ENCODE measurements at places on chromosomes 2 and 18. TPM values are rescaled to one million over a fixed set of nuclear protein-coding genes. Genes with fewer than 3 reads are reported as not detected.

The YIPF4 gene
- 39.5 TPM for polyA plus RNA-seq

The MC4R gene
- not detected for polyA plus RNA-seq

The TLX2 gene
- polyA plus RNA-seq = not detected

DNA sequence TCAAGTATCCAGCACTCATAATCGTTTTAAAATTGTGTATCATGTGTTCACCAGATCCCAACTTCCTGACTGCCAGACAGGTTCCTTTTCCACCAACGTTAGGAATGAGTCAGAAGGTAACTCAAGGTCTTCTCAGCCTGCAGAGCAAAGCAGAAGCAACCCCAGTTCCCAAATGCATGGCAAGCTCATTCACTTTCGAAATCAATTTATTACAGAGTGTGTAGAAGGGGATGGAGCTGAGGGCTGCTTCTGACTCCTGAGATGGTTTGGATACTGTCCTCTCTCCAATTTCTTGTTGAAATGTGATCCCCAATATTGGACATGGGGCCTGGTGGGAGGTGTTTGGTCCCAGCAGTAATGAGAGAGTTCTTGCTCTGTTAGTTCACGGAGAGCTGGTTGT is 114.5 kb downstream of the PIEZO2 start:
- H3K36me3 ChIP-seq = no peaks in the 10 kb centered on the region
- no peaks in the 10 kb centered on the region for H3K27me3 ChIP-seq
- peaks cover 4% of the 10 kb centered on the region for H3K4me1 ChIP-seq
- no peak overlapping the region for H3K4me3 ChIP-seq
- H3K27ac ChIP-seq = no peak overlapping the region
- DNase-seq = no peak

DNA sequence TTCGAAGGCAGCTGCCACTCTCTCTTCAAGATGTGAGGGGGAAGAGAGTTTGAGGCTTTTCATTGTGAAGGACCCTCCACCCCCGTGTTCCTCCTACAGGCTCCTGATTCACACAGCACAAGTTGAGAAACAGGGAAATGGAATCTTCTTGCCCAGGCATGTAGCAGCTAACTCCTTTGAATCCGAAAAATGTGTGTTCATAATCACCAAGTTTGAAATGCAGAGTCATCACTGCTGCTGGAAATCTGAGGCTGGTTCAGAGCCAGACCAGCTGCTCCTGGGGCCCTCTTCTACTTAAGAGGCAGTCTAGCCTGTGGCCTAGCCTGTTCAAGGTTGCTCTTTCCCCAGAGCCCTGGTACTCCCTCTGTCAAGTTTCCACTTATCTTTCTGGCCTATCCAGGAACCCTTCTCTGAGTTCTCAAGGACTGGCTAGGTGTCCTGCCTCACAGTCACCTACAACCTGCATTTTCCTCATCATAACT is 166.4 kb downstream of the TMEM247 start:
- H3K4me3 ChIP-seq = no peak overlapping the region
- no peaks in the 10 kb centered on the region for H3K4me1 ChIP-seq
- no peaks in the 10 kb centered on the region for H3K36me3 ChIP-seq
- H3K27me3 ChIP-seq = no peaks in the 10 kb centered on the region
- H3K27ac ChIP-seq = no peak overlapping the region

DNA sequence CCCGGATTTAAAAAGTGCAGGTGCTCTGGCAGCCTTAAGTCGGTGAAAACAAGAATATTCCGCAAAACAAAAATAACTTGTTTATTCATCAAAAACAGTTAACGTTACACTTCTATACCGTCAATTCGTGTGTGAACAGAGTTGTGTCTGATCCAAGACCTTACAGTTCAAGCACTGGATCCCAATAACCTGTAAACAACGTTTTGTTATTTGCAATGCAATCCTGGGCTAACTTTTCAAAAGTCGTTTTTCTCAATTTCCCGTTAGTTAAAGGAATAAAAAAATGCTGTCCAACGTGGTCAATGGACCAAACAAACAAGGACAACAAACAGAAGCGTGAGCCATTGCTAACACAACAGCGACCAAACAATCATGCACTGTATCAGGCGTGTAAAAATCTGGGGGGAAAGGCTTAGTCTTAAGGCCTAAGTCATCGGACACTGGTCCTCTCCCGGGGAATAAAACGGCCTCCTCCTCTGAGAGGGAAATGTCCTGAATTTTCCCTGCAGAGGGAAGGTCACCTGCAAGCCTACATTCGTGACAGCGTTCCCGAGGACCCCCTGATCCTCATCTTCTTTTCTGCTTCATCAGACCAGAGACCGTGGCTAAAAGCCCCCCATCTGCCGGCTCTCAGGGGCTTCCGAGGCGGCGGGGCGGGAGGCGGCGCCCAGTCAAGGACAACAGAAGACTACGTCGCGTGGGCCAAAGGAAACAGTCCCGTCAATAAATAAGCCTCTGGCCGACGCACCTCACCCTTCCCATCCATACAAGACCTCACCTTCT is 490 bp downstream of the NDUFS1 start:
- H3K4me3 ChIP-seq = peak overlapping the region; percentile 95
- no peak for DNase-seq
- peak overlapping the region; percentile 51 for H3K27ac ChIP-seq
- no peaks in the 10 kb centered on the region for H3K27me3 ChIP-seq
- peaks cover 3% of the 10 kb centered on the region for H3K4me1 ChIP-seq

GRCh38 chr18:22933206-22933965 is at the start of gene RBBP8:
Gene RBBP8, plus strand, starts transcription at chr18:22933328. Its CDS starts 3,524 bp downstream, at chr18:22936852.
- H3K27me3 ChIP-seq = no peaks in the 10 kb centered on the region
- peaks cover 12% of the 10 kb centered on the region for H3K36me3 ChIP-seq
- peak within 1 kb of the TSS; percentile 98 for H3K4me3 ChIP-seq
- H3K4me1 ChIP-seq = no peaks in the 10 kb centered on the region
- H3K27ac ChIP-seq = peak within 1 kb of the TSS; percentile 96
- peak; percentile 94 for DNase-seq

- H3K27me3 ChIP-seq = no peaks in the 10 kb centered on the region
- no peaks in the 10 kb centered on the region for H3K36me3 ChIP-seq
- DNase-seq = no peak
These were observed 491.8 kb downstream of the XIRP2 start for GRCh38 chr2:167380094-167380493.

- H3K36me3 ChIP-seq = no peaks in the 10 kb centered on the region
- no peak overlapping the region for H3K27ac ChIP-seq
- H3K4me1 ChIP-seq = no peaks in the 10 kb centered on the region
- H3K27me3 ChIP-seq = no peaks in the 10 kb centered on the region
These were observed 102.7 kb downstream of the DCC start for GRCh38 chr18:52442686-52443085.

DNA sequence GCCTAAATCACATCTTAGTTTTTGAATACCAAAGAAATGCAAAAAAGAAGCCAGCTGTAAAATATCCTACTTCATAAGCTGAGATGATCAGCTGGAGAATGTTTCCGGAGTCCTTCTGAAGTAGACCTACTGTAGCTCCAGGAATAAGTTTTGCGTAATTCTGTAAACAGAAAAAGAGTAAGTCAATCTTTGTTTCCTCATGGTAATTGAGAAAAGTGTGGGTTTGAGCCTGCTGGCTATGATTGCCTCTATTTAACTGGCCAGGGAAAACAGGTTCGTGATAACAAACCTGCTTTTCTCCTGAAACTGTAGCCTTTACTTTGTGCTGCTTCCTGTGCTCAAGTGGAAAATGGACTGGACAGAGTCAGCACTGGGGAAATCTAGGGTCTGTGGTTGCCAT is 58.2 kb downstream of the ITGB6 start:
- H3K27ac ChIP-seq = no peak overlapping the region
- no peaks in the 10 kb centered on the region for H3K36me3 ChIP-seq
- H3K4me3 ChIP-seq = no peak overlapping the region
- no peaks in the 10 kb centered on the region for H3K4me1 ChIP-seq

DNA sequence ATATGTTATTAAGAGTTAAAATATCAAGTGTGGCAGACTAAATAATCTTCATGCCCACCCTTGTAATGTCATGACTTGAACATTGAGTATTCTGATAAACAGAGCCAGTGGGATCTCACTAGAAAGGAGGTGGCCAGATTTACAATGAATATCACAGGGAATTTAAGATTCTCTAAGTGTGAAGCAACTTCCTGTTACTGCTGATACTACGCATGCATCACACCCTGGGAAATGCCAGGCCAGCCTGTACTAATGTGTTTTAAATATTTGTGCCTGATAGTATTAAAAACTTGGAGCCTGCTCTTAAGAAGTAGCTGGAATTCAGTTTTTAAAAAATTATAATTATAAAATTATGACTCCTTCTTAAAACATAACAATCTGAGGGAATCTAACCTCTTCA is 148.3 kb downstream of the LAMA3 start:
- no peak for DNase-seq
- no peak overlapping the region for H3K4me3 ChIP-seq
- no peaks in the 10 kb centered on the region for H3K27me3 ChIP-seq
- no peak overlapping the region for H3K27ac ChIP-seq
- no peaks in the 10 kb centered on the region for H3K4me1 ChIP-seq

DNA sequence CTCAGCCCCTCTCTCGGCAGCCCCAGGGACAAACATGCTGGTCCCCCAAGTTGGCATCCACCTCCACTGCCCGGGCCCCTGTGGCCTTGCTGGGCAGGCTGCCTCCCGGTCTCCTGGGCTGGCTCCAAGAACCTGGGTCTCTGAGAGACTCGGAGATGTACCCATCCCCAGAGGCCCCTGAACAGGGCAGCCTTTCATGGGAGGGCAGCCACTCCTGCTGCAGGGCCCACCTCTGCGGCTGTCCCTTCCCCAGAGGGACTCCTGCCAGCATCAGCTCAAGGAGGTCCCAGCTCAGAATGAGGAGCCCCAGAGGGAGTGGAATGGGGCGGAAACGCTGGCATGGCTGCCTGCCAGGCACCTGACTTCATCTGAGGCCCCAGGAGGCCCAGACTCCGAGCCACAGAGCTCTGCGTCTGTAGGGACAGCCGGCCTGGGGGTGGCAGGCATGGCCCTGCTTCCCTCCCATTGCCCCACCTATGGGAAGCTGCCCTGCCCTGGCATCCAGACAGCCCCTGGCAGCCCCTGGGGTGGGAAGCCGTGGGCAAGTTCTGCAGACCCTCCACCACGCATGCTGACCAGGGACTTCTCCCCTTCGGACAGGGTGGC is 857 bp upstream of the CROCC2 start:
- no peaks in the 10 kb centered on the region for H3K36me3 ChIP-seq
- no peak overlapping the region for H3K27ac ChIP-seq
- DNase-seq = peak; percentile 51
- H3K27me3 ChIP-seq = no peaks in the 10 kb centered on the region
- peaks cover 6% of the 10 kb centered on the region for H3K4me1 ChIP-seq
- H3K4me3 ChIP-seq = no peak overlapping the region
